ENCODE measurements at places on chromosomes 7 and 10. TPM values are rescaled to one million over a fixed set of nuclear protein-coding genes. Genes with fewer than 3 reads are reported as not detected.

Gene ZNF727
- polyA plus RNA-seq: not detected

Gene CPA5
- polyA plus RNA-seq: not detected

Gene C10orf143
- 1.9 TPM for polyA plus RNA-seq

Gene CDHR1
- 0.02 TPM for polyA plus RNA-seq

Gene CARD11
- polyA plus RNA-seq: 0.02 TPM

Gene CCL24
- polyA plus RNA-seq: not detected

- peaks cover 15% of the 10 kb centered on the region for H3K36me3 ChIP-seq
- no peak for DNase-seq
Observed at GRCh38 chr7:149179241-149179640, 16.1 kb upstream of the ZNF282 start.

- H3K4me1 ChIP-seq: no peaks in the 10 kb centered on the region
- peak; percentile 98 for DNase-seq
- no peak overlapping the region for H3K4me3 ChIP-seq
- H3K36me3 ChIP-seq: no peaks in the 10 kb centered on the region
- no peak overlapping the region for H3K27ac ChIP-seq
Observed at GRCh38 chr10:70589762-70590654, 12.5 kb downstream of the PRF1 start.

DNA sequence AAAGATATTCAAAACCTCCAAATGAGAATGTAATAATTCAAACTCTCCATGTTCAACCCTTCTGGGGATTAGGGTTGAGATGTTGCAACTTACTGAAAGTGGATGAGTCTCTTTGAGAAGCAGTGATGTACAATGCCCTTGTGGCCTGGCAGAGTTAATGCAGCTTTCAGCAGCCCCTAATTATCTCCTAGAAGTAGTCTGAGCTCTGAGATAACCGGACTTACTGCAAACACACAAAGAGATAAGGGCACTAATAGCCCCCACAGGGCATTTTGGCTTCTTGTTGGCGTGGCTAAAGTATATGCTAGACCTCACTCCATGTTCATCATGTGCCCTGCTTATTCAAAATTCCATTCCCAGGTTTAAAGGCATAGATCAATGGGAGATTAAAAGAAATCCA lies 404.7 kb downstream of the NEBL start:
- H3K36me3 ChIP-seq: no peaks in the 10 kb centered on the region
- no peaks in the 10 kb centered on the region for H3K27me3 ChIP-seq
- H3K4me1 ChIP-seq: no peaks in the 10 kb centered on the region
- DNase-seq: no peak

DNA sequence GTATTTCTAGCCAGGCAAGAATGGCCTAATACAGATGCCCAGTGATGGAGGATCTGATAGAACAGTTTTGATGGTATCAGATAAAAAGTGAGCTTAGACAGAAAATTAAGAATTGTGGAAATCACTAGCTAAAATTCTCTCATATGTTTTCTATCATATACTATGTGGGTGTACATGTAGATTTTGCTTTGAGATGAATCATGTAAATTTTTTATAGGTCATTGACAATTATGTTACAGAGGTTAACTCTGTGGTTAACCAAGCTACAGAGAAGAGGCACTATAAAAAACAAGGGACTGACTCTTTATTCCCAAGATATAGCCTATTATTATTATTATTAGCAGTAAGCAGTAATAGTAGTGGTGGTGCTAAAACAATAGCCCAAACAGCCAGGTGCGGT lies 156.5 kb downstream of the ITGA8 start:
- no peaks in the 10 kb centered on the region for H3K27me3 ChIP-seq
- no peaks in the 10 kb centered on the region for H3K4me1 ChIP-seq
- no peak for DNase-seq
- H3K36me3 ChIP-seq: no peaks in the 10 kb centered on the region

Measured in fibroblast of lung (primary cell).